Cerebellum (tissue), 4 donors: ENCODE measurements at places on chromosomes 2 and 18. TPM values are rescaled to one million over a fixed set of nuclear protein-coding genes. Genes with fewer than 3 reads are reported as not detected.

Gene HJURP
- total RNA-seq = 8.0 TPM

Gene TEX44
- total RNA-seq = not detected

Gene SNTG2
- total RNA-seq = 4.9 TPM

Gene LRRC30
- not detected for total RNA-seq

Gene OSR1
- total RNA-seq = 8.7 TPM

Gene GKN2
- total RNA-seq = not detected

Gene POTEC
- 0.09 TPM for total RNA-seq

Gene NEB
- total RNA-seq = 3.9 TPM

Gene KCNG2
- total RNA-seq = 2.1 TPM

Gene ZC3H15
- total RNA-seq = 69.9 TPM

Gene OR6B2
- not detected for total RNA-seq

Gene FSIP2
- total RNA-seq = 3.3 TPM

Gene GCG
- not detected for total RNA-seq

Gene SERPINB4
- not detected for total RNA-seq

Gene VSNL1
- total RNA-seq = 14.0 TPM

Gene ATP8B1
- total RNA-seq = 2.3 TPM

Gene ICOS
- not detected for total RNA-seq

Gene IL1F10
- not detected for total RNA-seq

Gene DCC
- 66.4 TPM for total RNA-seq

Gene FBXO15
- 9.3 TPM for total RNA-seq

Gene SLC4A5
- total RNA-seq = 5.9 TPM

Gene SOX11
- total RNA-seq = 146 TPM

Gene BOLL
- total RNA-seq = not detected

Gene MRO
- 1.00 TPM for total RNA-seq

Gene CDCA7
- 14.2 TPM for total RNA-seq

Gene CNTNAP5
- 49.7 TPM for total RNA-seq

Gene CXCR1
- not detected for total RNA-seq

Gene MAPK4
- 19.5 TPM for total RNA-seq

Gene RGPD8
- 46.4 TPM for total RNA-seq

Gene IL1RN
- not detected for total RNA-seq

Gene RAPGEF4
- total RNA-seq = 45.1 TPM

Gene ADD2
- total RNA-seq = 119 TPM

Gene AGAP1
- 68.2 TPM for total RNA-seq

Gene MYO5B
- total RNA-seq = 5.5 TPM

Gene SP140L
- 1.3 TPM for total RNA-seq

Gene PROC
- 0.18 TPM for total RNA-seq

Gene MC4R
- total RNA-seq = 0.54 TPM

Gene ACTR3
- total RNA-seq = 98.4 TPM
